Smooth muscle cell of bladder (primary cell): ENCODE measurements at places on chromosomes 1 and 21. TPM values are rescaled to one million over a fixed set of nuclear protein-coding genes. Genes with fewer than 3 reads are reported as not detected.

The PROK1 gene
- total RNA-seq, result 0.14 TPM in 1 of 2 replicates, not detected in the other

The S100A3 gene
- 8.2 and 10.4 TPM in 2 replicates for total RNA-seq

The C1orf116 gene
- total RNA-seq, result under 0.01 TPM in 1 of 2 replicates, not detected in the other

The RGS8 gene
- not detected in 2 replicates for total RNA-seq

The RGS1 gene
- not detected in 2 replicates for total RNA-seq

The CYP4X1 gene
- not detected in 2 replicates for total RNA-seq

The AMY2A gene
- not detected in 2 replicates for total RNA-seq

The CYP4A11 gene
- not detected in 2 replicates for total RNA-seq

The GNL2 gene
- total RNA-seq, result 59.7 and 70.9 TPM in 2 replicates

The SV2A gene
- 14.1 and 18.3 TPM in 2 replicates for total RNA-seq

The CCDC190 gene
- total RNA-seq, result 0.14 TPM in 1 of 2 replicates, not detected in the other

The SPRR1A gene
- total RNA-seq, result not detected in 2 replicates

The CYP2J2 gene
- total RNA-seq, result under 0.01 TPM in 2 replicates

The TMCO2 gene
- not detected in 2 replicates for total RNA-seq

The IRF6 gene
- 0.09 and 0.14 TPM in 2 replicates for total RNA-seq

The SLAMF1 gene
- total RNA-seq, result not detected in 2 replicates

The PRELP gene
- 0.14 and 0.37 TPM in 2 replicates for total RNA-seq

The ESPN gene
- total RNA-seq, result not detected in 2 replicates

The ITLN1 gene
- total RNA-seq, result not detected in 2 replicates

The ATP1A2 gene
- total RNA-seq, result 0.65 and 4.1 TPM in 2 replicates

The PTGER3 gene
- total RNA-seq, result 3.8 and 10.9 TPM in 2 replicates

The SVBP gene
- total RNA-seq, result 14.2 and 17.6 TPM in 2 replicates

The RXRG gene
- 0.09 TPM in 1 of 2 replicates, not detected in the other for total RNA-seq

The SCP2 gene
- total RNA-seq, result 194 and 238 TPM in 2 replicates

The DNM3 gene
- total RNA-seq, result 0.46 and 0.71 TPM in 2 replicates

The GSTM5 gene
- total RNA-seq, result 8.5 and 13.3 TPM in 2 replicates

The RNU1-4 gene
- 3,030 and 4,050 TPM in 2 replicates for total RNA-seq

The ALPL gene
- total RNA-seq, result 1.1 and 1.5 TPM in 2 replicates

The C8B gene
- not detected in 2 replicates for total RNA-seq

The ANKRD34A gene
- 0.14 and 0.18 TPM in 2 replicates for total RNA-seq

The CLEC20A gene
- total RNA-seq, result not detected in 2 replicates

The ZBTB21 gene
- total RNA-seq, result 4.3 and 6.5 TPM in 2 replicates

The HES5 gene
- not detected in 2 replicates for total RNA-seq

The FTCD gene
- total RNA-seq, result 0.14 and 0.55 TPM in 2 replicates

The FNDC10 gene
- 0.43 and 0.92 TPM in 2 replicates for total RNA-seq

The BSND gene
- total RNA-seq, result not detected in 2 replicates

The POU3F1 gene
- total RNA-seq, result not detected in 2 replicates
